ENCODE measurements at places on chromosomes 1 and 21. TPM values are rescaled to one million over a fixed set of nuclear protein-coding genes. Genes with fewer than 3 reads are reported as not detected.

The EPHB2 gene
- total RNA-seq = 28.9 TPM

The SYCP1 gene
- 2.4 TPM for total RNA-seq

The ORC1 gene
- 0.48 TPM for total RNA-seq

The KDF1 gene
- 3.1 TPM for total RNA-seq

The OLFM3 gene
- 5.1 TPM for total RNA-seq

The AMIGO1 gene
- total RNA-seq = 7.9 TPM

Measured in umbilical cord (tissue), 2 donors.